ENCODE measurements at places on chromosomes 1 and 21.

- DNase-seq = no peak
These were observed 486.6 kb downstream of the USP25 start for GRCh38 chr21:16216288-16216962.

DNA sequence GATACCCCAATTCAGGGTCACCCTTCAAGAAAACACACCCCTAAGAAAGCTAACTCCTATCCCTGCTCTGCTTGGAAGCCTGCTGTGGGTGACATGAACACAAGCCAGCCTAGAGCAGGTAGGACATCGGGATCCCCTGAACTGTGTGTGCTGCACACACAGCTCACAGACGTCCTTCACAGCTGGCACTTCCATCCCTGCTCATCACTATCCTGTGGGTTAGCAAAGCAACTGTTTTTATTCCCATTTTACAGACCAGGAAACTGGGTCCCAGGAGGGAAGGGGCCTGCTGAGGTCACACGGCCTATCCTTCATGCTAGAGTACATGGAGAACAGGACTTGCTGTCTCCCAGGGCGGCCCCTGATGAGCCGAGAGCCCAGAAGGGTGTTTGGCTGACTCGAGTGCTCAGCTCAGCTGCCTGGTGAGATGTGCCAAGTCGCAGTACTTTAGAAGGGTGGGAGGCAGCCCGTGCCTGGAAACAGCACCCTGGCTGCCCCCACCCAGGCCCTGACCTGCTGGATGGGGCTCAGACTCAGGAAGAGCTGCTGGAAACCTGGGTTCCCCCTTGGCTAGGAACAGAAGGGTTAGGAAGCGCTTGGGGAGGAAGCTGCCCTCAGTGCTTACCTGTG lies 28.3 kb upstream of the BTG2 start:
- no peak for DNase-seq

DNA sequence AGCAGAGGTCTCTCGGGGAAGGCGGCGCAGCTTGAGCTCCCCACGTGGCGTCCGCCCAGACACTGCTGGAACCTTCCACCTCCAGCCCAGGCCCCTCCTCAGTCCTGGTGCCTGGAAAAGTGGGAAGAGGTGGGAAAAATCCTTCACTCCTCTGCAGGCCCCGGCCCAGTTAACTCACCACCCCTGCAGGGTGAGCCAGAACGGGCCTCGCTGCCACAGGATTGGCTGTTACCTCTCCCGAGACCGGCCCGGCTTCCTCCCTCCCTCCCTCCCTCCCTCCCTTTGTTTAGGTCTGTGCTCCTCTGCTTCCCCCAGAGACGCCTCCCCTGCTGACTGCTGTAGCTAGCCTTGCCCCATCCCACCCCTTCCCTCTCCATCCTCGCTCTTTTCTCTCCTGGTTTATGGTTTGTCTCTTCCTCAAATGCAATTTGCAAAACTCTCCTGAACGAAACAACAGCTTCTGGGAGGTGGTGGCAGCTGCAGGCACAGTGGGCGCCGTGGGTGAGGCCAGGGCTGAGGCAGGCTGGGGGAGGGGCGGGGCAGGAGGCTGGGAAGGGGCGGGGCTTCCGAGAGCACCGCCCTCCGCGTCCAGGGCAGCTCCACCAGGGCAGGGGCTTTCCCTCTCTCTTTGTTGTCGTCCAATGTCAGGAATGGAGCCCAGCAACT lies 6.5 kb downstream of the CAPN9 start:
- peak; percentile 37 for DNase-seq

DNA sequence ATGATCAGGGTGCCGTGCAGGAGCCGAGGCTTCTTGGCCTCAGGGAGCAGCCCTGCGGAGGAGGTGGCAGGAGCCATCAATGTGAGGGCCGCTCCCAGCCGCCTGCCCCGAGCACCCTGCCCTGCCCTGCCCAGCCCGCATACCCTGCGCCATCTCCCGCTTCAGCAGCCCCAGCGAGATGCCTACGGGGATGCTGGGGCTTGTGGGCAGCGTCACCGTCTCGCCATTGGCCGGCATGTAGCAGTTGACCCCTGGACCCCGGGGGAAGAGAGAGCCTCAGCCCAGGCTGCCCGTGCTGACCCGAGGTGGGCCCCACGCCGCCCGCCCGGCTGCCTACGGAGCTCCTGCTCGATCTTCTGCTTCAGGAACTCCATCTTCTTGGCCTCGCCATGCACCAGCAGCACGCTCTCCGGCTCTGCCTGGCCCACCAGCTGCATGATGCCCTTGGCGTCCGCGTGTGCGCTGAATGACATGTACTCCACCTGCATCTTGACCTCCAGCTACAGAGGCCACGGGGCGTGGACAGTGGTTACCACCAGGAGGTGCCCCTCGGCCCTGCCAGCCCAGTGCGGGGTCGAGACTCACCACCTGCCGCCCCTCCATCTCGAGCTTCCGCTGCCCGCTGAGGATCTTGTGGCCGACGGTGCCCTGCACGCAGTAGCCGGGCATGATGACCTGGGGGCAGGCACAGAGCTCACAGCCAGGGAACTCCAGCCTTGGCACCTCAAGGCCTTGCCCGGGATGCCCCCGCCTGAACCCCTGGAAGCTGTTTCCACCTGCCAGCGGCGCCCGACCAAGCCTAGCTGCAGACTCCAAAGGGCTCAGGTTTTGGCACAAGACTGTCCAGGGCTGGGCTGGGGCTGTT lies 4.3 kb downstream of the PUSL1 start:
- no peak for DNase-seq

- no peak for DNase-seq
These were observed 51.3 kb upstream of the TSPAN2 start for GRCh38 chr1:115140442-115141144.

- DNase-seq = no peak
These were observed 26.3 kb upstream of the PCBP3 start for GRCh38 chr21:45617021-45617921.

GRCh38 chr1:109250454-109251276 lies 1.3 kb downstream of the CELSR2 start:
- no peak for DNase-seq

DNA sequence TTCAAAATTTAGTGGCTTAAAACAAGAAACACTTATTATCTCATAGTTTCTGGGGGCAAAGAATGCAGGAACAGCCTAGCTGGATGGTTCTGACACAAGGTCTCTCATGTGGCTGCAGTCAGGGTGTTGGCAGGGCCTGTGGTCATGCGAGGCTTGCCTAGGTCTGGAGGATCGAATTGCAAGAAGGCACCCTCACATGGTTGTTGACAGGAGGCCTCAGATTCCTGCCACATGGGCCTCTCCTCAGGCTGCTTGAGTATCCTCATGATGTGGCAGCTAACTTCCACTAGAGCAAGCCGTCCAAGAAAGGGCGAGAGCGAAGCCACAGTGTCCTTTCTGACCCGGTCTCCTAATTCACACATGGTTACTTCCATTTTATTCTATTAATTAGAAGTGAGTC lies 6.2 kb upstream of the NRIP1 start:
- DNase-seq = no peak

DNA sequence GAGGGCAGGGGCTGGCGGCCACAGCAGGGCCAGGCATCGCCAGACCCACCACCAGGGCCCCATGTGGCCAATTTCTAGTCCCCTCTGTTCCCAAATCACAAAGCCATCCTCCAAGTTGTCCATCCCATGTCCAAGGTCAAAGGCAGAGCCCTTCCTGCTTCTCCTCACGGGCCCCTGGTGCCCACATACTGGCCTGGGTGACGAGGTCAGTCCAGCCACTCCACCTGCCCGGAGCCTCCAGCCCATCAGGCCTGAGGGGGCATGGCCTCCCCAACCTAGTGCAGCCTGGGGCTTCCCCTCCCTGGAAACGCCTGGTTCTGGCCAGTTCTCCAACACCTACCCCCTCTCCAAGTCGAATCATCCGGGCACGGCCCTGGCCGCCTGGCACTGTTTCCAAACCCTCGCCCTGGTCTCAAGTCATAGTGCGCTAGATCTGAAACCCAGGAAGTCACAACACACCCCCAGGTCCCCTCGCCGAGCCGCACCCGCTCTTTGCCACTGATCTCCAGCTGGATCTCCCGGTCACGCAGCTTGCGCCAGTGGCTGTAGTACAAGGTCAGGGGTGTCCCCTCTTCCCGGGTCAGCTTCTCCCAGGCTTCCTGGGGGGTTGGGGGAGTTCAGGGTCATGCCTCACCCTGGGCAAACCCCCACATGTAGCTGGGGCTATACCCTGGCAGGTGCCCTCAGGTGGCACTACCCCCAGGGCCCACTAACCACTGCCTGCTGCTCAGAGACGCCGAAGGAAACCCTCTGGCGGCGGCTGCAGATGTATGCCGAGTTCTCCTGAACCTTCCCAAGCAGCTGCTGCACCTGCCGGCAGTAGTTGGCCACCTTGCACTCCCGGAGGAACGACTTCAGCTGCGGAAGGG lies 13.1 kb downstream of the NOC2L start:
- no peak for DNase-seq

DNA sequence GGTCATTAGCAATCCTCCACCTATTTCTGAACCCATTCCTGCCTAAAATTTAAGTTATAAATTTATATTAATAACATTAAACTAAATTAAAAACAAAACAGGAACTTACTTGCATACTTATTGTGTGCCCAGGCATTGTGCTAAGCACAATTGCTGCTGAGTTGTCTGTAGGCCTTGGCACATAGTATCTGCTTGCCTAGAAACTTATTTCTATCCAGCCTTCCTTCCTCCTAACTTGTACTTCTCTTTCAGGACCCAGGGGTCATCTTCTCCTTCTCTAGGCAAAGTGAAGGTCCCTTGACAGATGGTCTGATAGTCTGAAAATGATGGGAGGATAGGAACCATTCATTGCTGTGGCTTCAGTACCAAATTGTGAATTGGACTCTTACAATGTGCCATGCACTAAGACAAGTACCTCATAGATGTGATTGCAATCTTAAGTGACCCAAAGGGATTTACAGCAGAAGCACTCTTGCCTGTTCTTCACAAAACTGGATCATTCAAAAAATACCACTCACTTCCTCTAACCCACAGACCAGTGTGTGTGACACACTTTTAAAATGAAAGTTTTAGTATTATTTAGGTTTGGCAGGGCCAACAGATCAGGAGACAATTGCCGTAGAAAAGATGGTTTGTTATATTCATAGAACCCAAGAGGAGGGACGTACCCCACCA lies 10.3 kb upstream of the CD101 start:
- DNase-seq = no peak

DNA sequence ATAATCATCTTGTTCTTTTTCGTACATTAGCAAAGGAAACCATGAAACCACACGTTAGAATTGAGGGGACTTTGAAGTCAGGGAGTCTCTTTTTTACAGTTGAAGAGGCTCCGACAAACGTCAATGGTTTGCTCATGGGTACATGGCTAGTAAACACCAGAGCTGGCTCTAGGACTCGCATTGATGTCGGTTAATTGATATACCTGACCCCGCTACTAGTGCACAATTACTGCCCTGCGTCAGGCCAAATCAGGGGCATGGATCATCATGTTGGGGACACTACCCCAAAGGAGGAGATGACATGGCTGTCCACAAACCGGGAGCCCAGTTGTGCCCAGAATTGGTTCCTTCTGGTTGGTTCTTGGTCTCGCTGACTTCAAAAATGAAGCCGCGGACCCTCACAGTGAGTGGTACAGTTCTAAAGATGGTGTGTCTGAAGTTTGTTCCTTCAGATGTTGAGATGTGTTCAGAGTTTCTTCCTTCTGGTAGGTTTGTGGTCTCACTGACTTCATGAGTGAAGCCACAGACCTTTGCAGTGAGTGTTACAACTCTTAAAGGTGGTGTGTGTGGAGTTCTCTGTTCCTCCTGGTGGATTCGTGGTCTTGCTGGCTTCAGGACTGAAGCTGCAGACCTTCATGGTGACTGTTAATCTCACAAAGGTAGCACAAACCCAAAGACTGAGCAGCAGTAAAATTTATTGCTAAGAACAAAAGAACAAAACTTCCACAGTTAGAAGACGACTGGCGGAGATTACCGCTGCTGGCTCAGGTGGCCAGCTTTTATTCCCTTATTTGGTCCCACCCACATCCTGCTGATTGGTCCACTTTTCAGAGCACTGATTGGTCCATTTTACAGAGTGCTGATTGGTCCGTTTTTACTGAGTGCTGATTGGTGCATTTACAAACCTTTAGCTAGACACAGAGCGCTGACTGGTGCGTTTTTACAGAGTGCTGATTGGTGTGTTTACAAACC lies 126.9 kb upstream of the ERRFI1 start:
- peak; percentile 80 for DNase-seq

DNA sequence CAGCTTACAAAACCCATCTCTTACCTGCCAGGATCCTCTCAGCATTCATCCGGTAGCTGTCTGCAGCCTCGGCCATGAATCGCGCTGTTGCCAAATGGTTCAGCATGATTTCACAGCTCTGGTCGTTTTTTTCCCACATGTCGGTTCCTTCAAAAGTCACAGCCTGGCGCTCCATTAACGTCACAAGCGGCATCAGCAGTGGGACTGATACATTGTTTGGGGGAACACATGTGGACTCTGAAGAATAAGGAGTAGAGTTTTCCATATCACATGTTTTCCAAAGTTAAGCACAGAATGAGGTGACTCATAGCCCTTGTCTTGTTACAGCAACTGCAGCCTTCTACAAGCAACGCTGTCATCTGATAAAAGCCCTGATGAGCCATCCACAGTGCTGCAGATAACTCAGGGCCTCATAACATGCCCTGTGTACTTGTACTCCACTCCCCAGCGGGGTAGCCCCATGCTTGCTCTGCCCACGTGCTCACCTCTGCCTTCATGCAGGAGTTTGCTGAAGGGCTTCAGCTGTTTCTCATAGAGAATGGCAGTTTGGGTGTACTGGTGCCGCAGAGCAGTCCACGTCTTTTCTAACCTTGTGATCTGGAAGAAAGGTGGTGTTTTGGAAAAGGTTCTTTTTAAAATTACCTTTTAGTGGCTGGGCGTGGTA lies 114.2 kb downstream of the BCAR3 start:
- DNase-seq = no peak

GRCh38 chr1:95221306-95221705 lies 12.7 kb upstream of the RWDD3 start:
- no peak for DNase-seq

- peak; percentile 76 for DNase-seq
These were observed 7.0 kb downstream of the KRTAP10-8 start for GRCh38 chr21:44618909-44619308.

- no peak for DNase-seq
These were observed 50.3 kb downstream of the SYT2 start for GRCh38 chr1:202659974-202660373.

- DNase-seq = no peak
These were observed 64.8 kb upstream of the GNG4 start for GRCh38 chr1:235714205-235714897.

GRCh38 chr1:150829751-150830150 lies 21.7 kb upstream of the CTSK start:
- DNase-seq = no peak

DNA sequence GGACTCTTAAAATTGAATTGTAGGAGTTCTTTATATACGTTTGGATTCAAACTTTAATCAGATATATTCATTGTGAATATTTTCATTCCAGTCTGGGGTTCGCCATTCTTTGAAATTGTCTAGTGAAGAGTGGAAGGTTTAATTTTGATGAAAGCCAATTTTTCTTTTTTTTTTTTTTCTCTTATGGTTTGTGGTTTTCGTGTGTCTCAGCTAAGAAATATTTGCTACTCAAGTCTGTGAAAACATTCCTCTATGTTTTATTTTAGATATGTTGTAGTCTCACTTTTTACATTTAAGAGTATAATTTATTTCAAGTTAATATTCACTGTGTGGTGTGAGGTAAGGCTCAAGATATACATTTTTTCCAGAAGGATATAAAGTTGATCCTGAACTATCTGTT lies 220.5 kb downstream of the KCNT2 start:
- no peak for DNase-seq
